Left hindlimb (tissue), 1 donor: ENCODE measurements at places on chromosomes 11 and 22.

GRCh38 chr22:46590334-46590733 is 29.9 kb upstream of the GRAMD4 start:
- peak; percentile 20 for DNase-seq

DNA sequence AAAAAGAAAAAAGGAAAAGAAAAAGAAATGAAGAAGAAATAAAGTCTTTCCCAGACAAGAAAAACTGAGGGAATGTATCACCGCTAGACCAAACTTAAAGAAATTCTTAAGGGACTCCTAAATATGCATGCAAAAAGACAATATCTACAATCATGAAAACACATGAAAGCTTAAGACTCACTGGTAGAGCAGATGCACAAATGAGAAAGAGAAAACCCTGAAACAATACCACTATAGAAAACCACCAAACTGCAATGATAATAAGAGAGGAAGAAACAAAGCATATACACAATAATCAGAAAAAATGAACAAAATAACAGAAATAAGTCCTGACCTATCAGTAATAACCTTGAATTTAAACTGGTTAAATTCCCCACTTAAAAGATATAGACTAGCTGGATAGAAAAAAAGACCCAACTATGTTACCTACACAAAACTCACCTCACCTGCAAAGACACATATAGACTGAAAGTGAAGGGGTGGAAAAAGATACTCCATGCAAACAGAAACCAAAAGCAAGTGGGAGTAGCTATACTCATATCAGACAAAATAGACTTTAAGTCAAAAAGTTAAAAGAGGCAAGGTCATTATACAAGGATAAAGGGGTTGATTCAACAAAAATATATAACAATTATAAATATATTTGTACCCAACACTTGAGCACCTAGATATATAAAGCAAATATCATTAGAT is 61.3 kb upstream of the NARS2 start:
- no peak for DNase-seq

DNA sequence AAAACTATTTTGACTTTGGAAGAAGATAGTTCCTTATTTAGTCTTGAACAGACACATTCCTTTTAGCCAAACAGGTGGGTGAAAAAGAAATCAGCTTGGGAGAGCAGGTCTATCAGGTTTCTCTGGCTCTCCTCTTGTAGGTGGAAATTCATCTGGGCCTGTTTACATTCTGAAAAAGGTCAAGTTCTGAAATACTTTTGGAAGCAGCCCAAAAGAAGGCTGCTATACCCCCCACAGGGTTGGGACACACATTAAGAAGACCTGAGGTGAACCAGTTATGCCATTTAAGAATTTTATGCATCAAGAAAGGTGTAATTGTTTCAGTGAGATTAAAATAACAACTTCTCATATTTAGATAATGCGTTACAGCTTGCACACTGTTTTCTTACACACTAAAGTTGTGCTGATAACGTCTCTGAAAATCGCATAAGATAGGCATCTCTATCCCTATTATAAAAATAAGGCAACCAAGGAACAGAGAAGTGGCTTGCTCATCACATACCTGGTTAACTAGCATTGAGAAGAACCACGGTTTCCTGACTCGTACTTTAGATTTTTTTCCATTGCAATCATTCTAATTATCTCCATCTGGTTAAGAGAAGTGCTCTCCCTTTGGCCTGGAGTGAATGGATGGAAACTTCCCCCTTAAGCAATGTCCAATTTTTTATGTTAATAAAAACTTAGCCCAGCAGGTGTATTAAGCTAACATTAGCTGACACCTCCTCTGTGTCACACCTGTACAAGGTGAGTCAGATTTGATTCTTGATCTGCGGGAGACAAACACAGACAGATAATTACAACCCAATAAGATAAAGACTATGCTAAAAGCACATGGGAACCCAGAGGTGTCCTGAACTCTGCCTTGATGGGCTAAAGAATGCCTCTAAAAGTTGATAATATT is 60.5 kb upstream of the UCP3 start:
- DNase-seq = no peak

DNA sequence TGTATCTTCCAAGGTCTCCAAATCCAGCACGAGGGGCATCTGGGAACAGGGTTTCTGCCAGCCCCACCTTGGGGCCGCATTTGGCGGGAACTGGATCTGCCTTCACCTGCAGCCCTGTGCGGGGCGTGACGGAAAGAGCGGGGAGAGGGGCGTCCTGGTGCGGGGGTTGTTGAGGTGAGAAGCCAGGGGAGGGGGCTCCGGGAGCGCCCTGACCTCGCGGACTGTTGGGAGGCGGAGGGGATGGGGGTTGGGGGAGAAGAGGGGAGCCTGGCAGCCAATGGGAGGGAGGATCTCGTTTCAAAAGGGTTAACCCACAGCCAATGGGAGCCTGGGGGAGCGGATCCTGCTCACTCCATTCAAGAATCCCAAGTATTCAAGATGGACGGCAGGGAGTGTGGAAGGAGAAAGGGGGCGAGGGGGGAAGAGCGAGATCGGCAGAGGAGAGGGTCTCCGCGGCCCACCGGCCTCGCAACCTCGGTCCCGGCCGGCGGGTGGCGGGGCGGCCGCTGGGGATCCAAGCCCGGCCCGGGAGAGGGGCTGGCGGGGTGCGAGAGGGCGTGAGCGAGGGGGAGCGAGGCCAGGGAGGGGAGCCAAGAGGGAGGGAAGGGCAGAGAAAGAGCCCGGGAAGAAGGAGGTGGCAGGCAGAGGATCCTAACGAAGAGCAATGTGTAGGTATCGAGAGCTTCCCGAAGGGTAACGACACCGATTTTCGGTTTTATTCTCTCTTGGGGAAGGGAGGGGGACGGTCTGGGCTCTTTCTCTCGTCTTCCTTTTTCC is 11.5 kb downstream of the YPEL4 start:
- DNase-seq = peak; percentile 94

- no peak for DNase-seq
These were observed 143.7 kb upstream of the ARHGAP42 start for GRCh38 chr11:100543386-100543785.

DNA sequence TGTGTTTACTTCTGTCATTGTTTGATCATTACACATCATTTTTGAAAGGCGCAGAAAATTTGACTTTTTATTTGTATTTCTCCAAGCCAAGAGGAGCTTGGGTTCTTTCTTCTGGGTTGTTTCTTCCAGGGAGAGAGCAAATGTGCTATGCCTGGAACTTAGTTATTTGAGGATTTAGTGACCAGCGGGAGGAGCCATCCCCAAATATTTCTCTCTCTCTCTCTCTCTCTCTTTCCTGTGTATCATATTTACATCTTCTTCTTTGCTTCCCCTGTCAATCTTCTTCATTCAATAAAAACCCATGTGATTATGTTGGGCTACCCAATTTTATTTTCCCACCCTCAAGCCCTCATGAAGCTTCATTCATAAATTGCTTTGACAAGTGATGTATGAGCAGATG is 534.5 kb downstream of the LRRC4C start:
- no peak for DNase-seq
